ENCODE measurements at places on chromosomes 6 and 20.

DNA sequence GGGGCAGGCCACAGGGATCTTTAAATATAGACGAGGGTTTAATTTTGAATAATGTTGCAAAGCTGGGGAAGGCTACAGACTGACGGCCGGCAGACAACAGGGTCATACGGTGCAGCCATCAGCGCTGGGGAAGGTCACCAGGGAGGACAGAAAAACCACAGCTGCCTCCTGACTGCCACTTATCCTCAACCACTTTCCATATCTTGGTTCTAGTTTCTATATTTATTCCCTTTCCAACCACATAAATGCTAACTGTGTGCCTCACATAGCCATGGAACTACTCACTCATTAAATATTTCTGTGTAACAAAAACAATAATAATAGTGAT lies 85.7 kb upstream of the AGPAT4 start:
- DNase-seq = no peak

- no peak for DNase-seq
These were observed 43.0 kb upstream of the PKHD1 start for GRCh38 chr6:52130440-52130839.

- no peak for DNase-seq
These were observed 263.9 kb downstream of the FRK start for GRCh38 chr6:115796829-115797228.

DNA sequence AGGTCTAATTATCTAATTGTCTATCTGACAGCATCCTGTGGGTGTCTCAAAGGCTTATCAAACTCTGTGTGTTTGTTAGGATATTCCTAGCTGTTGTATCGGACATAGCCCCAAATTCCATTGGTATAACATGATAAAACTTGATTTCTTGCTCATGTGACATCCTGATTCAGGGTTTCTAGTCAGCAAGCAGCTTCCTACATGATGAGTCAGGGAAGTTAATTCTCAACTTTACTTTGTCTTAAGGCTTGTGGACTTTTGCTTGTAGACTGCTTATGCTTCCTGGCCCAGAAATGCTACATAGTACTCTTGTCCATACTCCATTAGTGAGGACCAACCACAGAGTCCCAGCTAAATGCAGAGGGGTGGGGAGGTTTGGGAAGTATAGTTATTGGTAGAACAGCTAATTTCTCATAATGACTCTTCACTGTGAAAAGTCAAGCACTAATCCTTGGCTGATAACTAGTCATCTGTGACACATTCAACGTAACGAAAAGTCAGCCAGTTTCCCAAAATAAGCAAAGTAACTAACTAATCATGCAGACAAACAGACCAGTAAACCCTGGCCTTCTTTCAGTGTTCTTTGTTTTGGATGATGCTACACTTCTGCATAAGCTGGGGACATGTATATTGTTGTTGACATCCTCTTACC lies 25.8 kb downstream of the NKAIN2 start:
- DNase-seq = peak; percentile 1

GRCh38 chr6:134853111-134854055 lies 96.5 kb downstream of the ALDH8A1 start:
- DNase-seq = no peak

DNA sequence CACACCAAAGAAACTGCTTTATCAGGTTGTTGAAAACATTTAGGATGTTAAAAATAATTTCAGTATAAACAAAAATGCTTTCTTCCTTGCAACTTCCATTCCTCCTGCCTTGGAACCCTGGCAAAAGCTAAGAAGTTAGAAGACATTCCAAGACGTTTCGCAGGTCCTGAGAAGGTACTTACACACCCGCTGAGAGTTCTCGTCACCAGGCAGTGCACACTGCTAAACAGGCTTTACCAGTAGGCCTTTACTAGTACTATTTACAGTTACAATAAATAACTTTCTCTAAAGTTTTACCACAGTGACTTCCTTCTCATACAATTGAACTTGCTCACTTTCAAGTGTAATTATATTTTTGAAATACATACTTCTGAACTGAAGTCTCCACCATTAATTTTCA lies 81.4 kb upstream of the RPS6KA2 start:
- DNase-seq = no peak

- no peak for DNase-seq
These were observed 338.2 kb downstream of the CDH4 start for GRCh38 chr20:61590236-61590635.

DNA sequence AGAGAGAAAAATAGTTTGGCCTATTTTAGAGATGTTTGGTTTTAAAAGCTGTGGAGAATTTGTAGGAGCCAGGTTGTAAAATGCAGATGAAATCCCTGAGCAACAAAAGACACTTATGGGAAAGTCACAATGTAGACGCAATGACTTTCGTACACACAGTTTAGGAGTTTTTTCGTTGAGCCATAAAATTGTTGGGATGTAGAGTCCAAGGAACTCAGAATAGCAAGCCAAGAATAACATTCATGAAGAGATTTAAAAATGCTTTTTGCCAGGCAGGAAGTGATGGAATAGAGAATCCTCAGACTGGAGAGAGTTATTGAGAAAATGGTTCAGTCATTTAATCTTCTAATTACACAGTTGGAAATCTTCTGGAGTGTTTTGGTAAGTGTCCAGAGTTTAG lies 11.5 kb upstream of the PROKR2 start:
- DNase-seq = no peak

DNA sequence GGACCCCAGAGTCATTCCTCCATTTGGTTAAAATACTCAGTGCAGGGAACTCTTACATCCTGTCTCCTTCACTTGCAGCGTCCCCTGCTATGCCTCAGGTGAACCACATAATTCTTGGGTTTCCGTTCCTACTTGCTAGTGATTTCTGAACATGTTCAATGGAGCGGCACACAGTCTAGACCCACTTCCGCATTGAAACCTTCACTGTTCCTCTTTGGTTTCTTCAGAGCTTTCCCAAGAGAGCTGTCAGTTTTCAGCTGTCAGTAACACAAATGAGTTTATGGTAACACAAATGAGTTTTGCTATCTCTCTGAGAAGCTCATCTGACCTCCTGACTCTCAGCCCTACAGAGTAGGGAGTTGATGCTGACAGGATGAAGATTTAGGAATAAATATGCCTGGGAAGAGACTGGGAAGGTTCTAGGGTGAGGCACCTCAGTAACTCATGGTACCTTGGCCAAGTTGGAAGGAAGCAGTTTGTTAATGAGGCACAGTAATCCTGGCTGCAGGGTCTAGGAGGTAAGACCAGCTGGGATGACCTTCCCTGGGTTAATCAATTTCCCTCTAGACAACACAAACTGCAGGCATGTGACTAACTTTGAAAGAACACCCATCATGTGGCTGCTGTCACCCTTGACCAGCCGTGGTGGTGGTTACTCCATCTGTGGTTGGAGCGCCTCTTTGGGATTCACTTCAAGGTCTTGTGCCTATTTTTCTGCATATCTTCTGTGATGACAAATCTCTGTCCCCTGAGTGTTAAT lies 5.4 kb downstream of the SYS1 start:
- no peak for DNase-seq

DNA sequence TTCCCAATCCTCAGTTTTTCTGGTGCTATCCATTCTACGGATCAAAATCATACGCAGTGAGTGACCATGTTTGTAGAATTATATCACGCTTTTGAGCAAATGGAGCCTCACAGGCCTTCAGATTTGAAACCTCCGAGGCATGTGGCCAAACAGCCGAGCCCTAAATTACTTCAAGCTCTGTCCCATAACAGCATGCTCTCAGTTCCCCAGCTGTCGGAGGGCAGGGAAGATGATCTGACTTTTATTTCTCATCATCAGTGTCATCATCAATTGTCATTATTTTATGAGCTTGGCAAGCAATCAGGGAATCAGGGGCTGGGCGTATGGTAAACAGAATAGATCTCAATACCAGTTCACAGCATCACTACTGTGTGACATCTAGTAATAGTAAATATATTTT lies 73.2 kb downstream of the PSMG4 start:
- no peak for DNase-seq

- DNase-seq = peak; percentile 54
These were observed 18.5 kb downstream of the RNF144B start for GRCh38 chr6:18405477-18406293.

DNA sequence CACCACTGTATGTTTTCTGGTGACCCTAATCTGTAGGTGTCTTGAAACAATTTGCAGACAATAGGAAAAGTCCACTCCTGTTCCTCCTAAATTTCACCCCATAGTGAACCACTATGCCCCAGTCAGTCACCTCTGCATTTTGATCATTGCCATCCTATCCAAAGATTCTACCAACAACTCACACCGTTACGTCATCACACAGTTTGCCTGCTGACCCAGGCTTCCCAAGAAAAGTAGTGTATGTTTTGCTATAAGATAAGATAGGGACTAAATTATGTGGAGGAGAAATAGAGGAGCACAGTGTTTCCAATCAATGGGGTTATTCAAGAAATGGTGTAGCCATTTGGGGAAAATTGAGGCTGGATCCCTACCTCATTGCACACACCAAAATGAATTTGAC lies 58.8 kb downstream of the GNAS start:
- no peak for DNase-seq

DNA sequence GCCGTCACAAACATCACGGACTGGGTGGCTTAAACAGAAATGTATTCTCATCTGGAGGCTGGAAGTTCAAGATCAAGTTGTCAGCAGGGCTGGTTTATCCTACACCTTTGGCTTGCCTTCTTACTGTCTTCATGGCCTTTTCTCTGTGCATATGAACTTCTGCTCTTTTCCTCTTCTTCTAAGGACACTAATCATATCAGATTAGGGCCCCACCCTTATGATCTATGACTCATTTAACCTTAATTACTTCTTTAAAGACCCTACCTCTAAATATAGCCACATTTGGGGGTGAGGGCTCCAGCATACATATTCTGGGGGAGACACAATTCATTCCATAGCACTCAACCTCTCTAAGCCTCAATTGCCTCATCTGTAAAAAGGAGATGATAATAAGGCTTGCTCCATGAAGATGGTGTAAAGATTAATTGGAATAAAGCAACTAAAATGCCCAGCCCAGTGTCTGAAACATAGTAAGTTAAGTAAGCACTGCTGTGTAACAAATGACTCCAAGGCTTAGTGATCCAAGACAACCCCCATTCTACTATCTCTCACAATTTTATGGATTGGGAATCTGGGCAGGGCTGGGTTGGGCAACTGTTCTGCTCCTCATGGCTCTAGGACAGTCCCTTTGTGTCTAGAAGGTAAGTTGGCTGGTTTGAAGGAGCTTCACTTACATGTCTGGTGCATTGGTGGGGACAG lies 119.8 kb downstream of the BANF2 start:
- DNase-seq = no peak

DNA sequence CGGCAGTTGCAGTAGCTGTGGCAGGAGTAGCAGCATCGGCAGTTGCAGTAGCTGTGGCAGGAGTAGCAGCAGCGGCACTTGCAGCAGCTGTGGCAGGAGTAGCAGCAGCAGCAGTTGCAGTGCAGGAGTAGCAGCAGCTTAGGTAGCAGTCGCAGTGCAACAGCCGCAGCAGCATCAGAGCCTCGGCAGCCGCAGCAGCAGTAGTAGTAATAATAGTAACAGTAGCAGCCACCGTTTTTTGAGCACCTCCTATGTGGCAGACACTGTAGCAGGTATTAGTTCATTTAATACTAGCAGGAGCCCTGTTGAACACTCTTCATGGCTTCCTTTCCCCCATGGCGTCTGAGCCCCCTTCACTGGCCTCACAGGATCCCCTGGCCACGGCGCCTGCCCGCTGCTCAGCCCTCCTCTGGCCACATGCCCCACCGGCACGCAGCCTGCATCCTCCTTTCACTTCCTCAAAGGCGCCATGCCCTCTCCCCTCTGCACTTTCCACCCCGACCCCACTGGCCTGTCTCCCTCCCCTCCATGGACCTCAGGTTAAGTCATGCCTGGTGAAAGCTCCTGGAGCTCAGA lies 19.1 kb upstream of the IRF4 start:
- no peak for DNase-seq

DNA sequence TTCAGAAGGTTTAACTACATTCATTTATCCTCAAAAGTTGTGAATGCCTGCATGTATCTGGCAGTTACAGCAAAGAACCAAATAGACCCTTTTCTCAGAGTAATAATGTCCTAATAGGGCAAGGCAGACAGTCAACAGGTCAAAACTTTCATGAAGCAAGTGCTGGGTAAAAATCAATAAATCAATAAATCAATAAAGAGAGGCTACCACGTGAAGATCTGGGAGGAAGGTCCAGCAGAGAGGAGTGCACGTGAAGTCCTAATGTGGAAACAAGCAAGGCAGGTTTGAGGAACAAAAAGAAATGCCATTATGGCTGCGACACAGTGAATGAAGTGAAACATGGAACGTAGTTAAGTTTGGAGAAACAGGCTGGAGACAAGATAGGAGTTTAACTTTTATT lies 36.3 kb upstream of the C6orf118 start:
- no peak for DNase-seq

GRCh38 chr6:70315079-70315751 lies 12.3 kb upstream of the COL9A1 start:
- no peak for DNase-seq

DNA sequence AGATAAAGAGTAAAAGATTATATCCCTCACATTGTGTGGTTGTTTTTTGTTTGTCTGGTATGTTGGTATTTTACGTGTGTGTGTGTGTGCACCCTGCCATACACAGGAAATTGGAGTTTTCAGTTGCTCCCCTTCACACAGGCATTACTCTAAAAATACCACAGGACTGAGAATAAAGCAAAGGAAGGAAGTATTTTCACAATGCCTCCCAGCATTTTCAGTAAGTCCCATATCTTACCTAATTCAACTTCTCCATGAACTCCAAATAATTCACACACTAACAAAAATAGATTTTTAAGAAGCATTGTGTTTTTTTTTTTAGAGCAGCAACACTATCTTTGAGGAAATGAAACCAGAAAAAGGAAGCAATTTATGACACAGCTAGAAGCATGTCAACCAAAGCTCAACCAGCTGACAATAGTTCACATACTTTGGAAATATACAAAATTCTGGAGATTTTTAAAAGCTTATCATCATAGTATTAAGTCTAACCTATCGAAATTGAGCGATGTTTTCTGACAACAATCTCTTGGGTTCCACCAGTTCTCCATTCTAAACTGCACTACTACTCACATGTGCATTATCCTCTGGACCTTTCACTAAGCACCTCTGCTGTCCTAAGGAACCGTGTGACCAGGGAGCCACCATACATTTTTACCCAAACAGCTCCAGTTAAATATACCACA lies 2.1 kb downstream of the UBE2J1 start:
- DNase-seq = no peak

DNA sequence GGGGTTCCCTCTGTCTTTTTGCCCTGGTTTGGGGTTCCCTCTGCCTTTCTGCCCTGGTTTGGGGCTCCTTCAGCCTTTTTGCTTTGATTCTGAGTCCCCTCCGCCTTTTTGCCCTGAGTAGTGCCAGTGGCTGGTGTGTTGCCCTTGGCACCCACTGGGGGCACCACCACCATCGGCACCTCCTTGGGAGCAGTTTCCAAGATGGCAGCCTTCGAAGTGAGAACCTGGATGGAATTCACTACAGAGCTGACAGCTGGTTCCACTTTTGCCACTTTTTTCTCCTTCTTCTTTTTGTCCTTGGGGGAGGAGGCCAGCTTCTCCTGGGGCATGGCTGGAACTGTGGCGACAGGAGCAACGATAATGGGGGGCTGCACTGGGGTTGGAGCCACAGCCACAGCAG lies 22.2 kb downstream of the RRBP1 start:
- no peak for DNase-seq

- no peak for DNase-seq
These were observed 13.9 kb downstream of the GNL1 start for GRCh38 chr6:30542404-30542725.

- DNase-seq = no peak
These were observed 919.6 kb upstream of the MAP3K7 start for GRCh38 chr6:91506509-91506908.

- DNase-seq = no peak
These were observed 463.3 kb downstream of the DOK5 start for GRCh38 chr20:54938707-54939106.
